CD4-positive, alpha-beta T cell treated with Interleukin-6 at 100 ng/mL for 8 hours (primary cell): ENCODE measurements at places on chromosomes 1 and 21.

GRCh38 chr1:193806079-193807048, 620.0 kb upstream of the B3GALT2 start:
- no peak for DNase-seq

DNA sequence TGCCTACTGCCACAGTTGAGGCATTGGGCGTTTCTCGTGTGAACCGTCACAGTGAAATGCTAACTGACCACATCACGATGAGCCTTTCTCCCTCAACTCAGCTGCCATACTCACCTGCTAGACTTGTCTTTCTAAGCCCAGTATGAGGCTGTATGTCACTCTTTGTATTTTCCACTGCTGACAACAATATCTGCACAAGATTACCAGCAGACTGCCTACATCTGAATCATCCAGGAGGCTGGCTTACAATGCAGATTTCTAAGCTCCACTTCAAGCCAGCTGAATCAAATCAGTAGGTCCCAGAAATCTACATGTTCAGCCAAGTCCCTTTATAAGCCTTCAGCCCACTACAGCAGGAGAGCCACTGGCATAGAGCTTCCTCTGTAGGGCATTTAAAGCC, 355.0 kb upstream of the DUSP10 start:
- no peak for DNase-seq

- no peak for DNase-seq
Observed at GRCh38 chr1:169874229-169874628, 19.5 kb downstream of the SCYL3 start.

- DNase-seq, result no peak
Observed at GRCh38 chr1:201277441-201277840, 5.9 kb upstream of the PKP1 start.

- peak; percentile 36 for DNase-seq
Observed at GRCh38 chr1:54604572-54605370, 18.6 kb downstream of the FAM151A start.

DNA sequence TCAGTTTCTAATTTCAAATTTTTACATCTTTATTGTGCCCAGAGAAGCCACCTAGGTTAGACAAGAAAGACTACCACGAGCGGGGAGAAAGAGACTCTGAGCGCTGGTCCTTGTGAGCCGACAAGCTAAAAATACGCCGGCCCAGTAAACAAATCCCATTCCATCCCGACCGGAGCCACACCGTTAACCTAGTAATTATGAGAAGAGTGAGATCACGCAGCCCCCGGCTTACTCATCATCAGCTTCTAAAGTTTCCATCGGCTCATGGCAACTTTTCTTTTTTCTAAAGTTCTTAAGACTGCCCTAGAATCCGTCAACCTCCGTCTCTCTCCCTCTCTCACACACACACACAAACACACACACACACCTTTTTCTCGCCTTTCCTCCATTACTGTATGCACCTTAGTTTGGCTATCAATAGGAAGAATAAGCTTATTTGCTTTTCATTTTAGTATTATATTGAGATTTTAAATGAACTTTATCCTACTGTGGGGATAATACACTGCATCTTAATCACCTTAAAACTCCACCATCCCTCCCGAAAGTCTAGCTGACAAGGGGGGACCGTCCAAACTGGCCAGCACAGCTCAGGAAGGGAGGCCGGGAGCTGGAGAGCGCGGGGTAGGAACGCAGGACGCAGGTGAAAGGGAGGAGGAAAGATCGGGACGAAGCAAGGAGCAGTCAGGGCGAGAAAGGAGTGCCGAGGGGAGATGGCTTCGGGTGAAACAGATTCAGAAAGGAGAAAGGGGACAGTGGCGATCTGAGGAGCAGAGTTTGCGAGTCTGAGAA, 728 bp downstream of the OTUD7B start:
- DNase-seq, result peak; percentile 13

GRCh38 chr1:220250681-220251080, 21.6 kb downstream of the RAB3GAP2 start:
- no peak for DNase-seq

DNA sequence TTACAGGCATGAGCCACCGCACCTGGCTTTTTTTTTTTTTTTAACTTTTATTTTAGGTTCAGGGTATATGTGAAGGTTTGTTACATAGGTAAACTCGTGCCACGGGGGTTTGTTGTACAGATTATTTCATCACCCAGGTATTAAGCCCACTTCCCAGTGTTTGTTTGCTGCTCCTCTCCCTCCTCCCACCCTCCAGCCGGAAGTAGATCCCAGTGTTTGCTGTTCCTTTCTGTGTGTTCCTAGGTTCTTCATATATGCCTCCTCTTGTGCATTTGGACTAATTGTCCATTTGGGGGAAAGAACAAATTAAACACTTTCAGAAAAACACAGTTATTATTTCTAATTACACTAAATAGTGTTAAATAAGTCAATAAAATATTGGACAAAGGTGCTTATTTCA, 1.1 kb upstream of the SLC2A7 start:
- no peak for DNase-seq

DNA sequence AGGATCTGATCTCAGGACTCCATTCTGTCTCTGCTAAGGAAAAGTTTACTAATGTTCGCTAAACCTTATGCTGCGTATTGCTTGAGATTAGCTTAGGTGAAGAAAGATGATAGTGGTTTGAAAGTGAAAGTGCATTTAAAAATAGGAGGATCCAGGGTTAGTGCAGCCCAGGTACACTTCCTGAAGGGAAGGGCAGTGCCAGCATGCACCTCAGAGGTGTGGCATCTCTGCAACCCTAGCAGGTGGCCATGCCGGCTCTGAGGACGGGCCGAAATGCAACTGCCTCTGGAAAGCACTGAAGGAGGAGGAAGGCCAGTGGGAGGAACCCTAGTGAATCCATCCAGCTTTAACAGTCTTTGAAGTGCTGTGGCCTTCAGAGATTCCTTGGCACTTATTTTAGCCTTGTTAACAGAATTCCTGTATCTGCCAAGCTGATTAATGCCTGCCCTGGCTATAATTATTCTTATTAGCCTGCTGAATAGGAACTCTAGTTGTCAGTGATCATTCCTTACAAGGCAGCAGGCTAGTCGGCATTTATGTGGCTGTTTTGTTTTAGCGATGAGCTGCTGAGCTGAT, 5.5 kb downstream of the PTGFRN start:
- DNase-seq, result no peak

DNA sequence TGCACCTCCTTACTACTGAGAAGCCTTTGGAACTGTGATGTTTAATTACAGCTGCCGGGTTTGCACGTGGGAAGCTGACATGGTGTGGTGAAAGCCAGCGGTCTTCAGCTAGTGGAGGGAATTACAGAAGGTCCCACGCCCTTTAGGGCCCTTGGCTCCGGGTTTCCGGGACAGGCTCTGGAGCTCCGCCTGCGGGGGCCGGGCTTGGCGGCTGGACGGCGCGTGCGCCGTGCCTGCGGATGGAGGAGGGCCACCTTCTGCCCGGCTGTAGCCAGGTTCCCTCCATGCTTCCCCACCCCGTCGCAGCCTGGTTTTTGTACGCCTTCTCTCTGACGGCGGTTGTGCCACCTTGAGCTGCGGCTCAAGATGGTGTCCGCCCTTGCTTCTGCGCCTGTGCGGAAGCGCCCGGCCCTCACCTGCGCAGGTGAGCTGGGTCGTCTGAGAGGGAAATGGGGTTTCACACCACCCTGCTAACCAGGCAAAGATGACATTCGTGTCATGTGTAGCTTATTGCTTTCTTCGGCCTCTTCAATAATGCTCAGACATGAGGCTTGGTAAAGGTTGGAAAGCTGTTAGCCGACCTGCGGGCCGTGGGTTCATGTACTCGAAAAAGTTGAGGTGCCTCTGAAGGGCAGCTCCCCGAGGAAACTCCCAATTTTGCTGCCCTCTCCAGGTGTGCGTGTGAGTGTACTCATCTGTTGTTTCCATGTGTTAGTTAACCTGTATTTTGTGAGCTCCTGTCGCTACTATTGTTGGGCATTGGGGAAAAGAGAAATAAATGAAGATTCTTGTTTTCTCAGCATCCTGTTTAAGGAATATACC, 36.6 kb upstream of the OPRD1 start:
- peak; percentile 63 for DNase-seq

- DNase-seq, result no peak
Observed at GRCh38 chr1:219235903-219236481, 62.3 kb downstream of the LYPLAL1 start.

DNA sequence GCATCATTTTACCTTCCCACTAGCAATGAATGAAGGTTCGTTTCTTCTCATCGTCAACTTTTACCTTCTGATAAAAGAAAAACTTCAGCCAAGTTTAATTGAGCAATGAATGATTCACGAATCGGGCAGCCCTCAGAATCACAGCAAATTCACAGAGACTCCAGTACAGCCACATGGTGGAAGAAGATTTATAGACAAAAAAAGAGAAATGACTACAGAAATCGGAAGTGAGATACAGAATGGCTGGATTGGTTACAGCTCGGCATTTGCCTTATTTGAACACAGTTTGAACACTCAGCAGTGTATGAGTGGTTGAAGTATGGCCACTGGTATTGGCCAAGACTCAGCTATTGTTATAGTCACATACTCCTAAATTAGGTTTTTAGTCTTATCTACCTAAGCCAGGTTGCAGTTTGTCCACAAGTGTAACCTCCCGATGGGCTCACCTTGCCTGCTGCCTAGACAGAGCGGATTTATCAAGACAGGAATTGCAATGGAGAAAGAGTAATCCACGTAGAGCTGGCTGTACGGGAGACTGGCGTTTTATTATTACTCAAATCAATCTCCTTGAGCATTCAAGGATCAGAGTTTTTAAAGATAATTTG, 15.3 kb downstream of the AK4 start:
- no peak for DNase-seq

GRCh38 chr1:3439346-3440299, 14.8 kb upstream of the ARHGEF16 start:
- DNase-seq, result no peak

GRCh38 chr21:37165586-37165985, 92.5 kb downstream of the TTC3 start:
- DNase-seq, result no peak

- DNase-seq, result no peak
Observed at GRCh38 chr1:110309139-110309538, 30.0 kb upstream of the RBM15 start.

DNA sequence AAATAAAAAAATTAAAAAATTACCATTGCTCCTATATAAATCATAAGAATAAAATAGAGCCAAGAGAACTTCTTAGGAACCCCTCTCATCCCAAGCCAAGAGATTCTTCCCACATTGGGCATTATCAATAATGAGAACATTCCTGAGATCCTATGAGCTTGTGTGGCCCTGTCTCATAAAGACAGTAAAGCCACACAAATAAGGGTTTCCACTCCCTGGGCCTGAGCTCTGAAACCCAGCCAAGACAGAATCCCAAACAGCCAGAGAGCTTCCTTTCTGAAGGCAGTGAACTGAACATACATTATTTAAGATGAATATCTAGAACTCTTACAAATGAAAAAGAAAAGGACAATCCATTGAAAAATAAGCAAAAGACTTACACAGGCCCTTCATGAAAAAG, 68.3 kb downstream of the SLC45A1 start:
- DNase-seq, result no peak

- no peak for DNase-seq
Observed at GRCh38 chr1:79100385-79100784, 93.9 kb upstream of the ADGRL4 start.

GRCh38 chr1:11719313-11720032, 16.5 kb upstream of the AGTRAP start:
- peak; percentile 86 for DNase-seq

DNA sequence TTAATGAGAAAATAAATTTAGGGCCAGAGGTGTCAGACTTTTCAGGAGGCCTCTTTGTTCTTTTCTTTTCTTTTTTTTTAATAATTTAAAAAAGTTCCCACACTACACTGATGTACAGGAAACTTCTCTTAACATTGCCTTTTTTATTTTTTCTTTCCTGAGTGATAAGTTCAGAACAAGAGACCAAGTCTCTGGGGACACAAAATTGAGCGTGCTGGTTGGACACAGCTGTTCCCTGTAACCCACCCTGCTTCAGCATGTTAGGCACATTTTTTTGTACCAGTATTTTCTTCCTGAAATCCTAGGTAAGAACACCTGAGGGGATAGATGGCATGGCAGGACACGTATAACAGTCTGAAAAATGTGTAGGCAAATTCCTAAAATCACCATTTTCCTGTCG, 50.1 kb downstream of the PBX1 start:
- DNase-seq, result no peak

- DNase-seq, result no peak
Observed at GRCh38 chr1:41528726-41529605, 44.5 kb upstream of the EDN2 start.

DNA sequence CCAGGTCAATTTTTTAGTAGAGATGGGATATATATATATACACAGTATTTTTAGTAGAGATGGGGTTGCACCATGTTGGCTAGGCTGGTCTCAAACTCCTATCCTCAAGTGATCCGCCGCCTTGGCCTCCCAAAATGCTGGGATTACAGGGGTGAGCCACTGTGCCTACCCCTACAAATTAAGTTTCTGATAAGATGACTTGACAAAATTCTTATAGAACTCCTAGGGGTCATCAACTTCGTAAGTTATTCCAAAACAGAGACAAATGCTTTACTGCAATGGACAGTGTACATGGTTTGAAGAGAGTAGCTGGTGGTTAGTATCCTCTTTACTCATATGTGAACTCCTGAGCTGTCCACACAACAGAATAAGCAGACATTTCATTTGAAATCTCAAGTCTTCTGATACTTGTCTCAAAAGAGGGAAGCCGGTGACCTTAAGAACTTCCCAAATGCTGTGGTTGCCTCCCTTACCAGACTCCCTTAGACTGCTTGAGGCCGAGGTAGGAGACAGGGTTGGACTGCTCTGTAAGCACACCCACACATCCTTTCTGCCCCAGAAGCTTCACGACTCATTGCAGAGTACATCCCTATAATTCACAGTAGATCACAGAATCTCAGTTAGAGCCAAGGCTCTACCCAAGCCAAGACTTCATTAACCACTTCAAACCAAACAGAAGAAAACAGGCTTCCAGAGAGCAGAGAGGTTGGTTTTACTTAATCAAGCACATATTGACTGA, 244.1 kb upstream of the IRF2BP2 start:
- no peak for DNase-seq

- DNase-seq, result no peak
Observed at GRCh38 chr1:231887866-231888265, 261.3 kb downstream of the DISC1 start.

GRCh38 chr1:23116921-23117699, 51.5 kb downstream of the LUZP1 start:
- DNase-seq, result no peak

GRCh38 chr21:25501996-25502665, 105.2 kb downstream of the MRPL39 start:
- no peak for DNase-seq
